Immature natural killer cell (primary cell): ENCODE measurements at places on chromosomes 11 and 22.

GRCh38 chr11:76234021-76234415, 27.7 kb upstream of the WNT11 start:
- DNase-seq: no peak

DNA sequence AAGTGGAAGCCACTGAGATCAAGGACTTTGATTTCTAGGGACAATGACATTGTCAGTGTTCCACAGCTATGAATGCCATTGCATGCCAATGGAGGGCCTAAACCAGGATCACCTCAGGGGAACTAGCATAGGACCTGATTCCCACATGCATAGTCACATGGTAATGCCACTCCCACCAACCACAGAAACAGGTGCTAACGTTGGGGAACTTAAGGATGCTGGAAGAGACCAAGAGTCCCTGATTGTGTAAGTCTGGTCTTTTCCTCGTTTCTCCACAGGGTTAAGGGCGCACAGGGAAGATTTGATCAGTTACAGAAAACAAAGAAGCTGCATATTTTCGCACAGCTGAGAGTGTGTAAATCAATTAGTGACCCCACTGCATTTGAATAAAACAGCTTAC, 59.4 kb upstream of the CD44 start:
- no peak for DNase-seq

GRCh38 chr11:68546555-68546954, 86.0 kb downstream of the PPP6R3 start:
- DNase-seq: no peak

DNA sequence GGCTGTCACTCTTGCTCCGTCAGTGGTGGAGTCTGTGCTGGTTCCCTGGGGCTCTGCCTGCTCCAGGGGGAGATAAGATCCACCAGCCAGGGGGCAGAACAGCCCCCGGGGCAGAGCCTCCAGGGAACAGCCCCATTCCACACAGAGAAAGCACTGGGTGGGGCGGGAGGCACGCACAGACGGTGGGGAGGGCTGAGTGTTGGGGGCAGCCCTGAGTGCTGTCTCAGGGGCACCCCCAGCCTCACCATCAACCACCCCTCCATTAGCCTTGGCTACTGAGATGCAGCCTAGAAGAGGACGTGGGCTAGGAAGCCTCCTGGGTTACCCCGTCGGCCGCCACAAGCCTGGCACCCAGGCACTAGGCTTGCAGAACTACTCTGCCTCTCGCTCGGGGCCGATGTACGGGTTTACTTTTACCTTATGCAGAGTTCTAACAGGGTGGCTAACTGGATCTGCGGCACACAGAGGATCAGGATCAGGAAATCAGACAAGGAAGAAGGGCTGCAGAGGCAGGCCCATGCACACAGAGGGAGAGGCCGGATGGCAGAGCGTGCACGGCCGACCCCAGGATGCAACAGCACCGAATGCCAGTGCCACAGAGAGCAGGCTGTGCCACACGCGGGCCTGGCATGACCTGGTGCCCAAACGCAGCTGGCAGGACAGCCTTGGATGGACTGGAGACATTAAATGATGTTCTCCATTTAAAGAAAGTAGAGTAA, 140.5 kb downstream of the CTTN start:
- DNase-seq: no peak

DNA sequence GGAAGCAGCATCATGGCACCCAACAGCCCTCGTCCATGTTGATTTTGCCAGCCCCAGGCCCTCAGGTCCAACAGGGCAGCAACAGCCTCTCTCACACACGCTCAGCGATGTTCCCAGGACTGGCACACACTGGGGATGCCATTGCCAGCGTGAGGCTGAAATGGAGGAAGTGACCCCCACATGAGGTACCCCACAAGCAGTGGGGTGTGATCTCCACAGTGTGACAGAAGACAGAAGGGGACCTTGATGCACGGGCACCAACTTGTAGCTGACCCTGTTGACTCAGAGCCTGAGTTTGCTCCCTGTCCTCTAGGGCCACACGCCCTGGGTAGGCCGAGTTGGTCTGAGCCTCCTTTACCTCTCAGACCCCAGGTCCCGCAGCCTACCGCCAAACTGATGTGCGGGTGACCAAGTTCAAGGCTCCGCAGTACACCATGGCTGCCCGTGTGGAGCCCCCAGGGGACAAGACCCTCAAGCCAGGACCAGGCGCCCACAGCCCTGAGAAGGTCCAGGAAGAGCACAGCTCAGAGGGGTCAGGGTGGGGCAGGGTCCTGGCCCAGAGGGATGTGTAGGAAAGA, 6.2 kb downstream of the SCGB1C1 start:
- no peak for DNase-seq
